ENCODE measurements at places on chromosomes 16 and 17.

DNA sequence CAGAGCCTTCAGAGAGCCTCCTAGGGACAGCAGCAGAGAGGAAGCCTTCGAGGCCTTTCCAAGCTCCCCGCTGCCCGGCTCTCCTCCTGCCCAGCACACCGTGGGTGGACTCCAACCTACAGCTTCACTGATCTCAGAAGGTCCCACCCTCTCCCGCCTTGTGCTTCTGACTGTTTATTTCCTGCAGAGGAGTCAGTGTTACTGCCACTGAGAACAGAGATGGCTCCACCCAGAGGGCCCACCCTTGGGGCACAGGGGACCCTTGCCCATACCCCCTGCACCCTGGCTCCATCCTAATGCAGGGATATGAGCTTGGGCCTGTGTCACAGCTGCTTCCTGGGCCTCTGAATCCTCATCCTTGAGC, 52.8 kb upstream of the TOB1 start:
- no peak for DNase-seq

DNA sequence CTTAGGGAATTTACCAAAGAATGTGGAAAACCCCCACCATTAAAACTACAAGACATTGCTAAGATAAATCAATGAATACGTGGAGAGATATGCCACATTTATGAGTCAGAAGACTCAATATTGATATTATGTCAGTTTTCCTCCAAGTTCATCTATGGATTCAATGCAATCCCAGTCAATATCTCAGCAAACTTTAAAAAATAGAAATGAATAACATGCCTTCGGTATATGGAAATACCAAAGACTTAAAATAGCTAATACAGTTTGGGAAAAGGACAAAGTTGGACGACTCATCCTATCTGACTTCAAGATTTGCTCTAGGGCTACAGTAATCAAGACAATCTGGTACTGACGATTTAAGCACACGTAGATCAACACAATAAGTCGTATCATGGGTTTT, 31.2 kb downstream of the PIK3R5 start:
- DNase-seq = no peak

DNA sequence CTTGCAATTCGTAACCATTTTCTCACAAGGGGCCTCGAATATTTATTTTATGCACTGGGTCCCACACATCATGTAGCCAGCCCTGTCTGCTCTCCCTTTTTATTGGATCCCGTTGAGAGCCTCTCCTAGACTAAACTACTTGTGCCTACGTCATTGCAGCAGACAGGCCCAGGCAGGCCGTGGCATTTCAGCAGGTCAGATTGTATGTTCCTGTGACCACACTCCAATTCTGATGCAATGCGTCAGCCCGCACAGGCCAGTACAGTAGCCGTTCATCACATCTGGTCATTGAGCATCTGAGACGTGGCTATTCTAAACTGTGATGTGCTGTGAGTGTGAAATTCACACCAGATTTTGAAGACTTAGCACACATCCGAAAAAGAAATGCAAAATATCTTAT, 42.2 kb downstream of the ABAT start:
- no peak for DNase-seq

GRCh38 chr17:83203073-83203471, 123.7 kb downstream of the METRNL start:
- peak; percentile 92 for DNase-seq

- no peak for DNase-seq
These were observed 14.5 kb upstream of the MTSS2 start for GRCh38 chr16:70700101-70701020.

DNA sequence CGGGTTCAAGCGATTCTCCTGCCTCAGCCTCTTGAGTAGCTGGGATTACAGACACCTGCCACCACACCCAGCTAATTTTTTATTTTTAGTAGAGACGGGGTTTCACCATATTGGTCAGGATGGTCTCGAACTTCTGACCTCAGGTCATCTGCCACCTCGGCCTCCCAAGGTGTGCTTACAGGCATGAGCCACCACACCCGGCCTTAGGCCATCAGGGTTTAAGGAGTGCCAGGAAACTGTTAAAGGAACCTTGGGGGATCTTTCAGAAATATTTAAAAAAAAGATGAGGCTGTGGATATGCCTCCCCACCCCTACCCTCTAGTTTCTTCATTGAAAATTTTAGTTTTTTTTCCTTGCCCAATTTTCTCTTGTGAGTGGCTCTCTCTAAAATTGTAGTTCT, 31.4 kb upstream of the UBE2G1 start:
- no peak for DNase-seq

DNA sequence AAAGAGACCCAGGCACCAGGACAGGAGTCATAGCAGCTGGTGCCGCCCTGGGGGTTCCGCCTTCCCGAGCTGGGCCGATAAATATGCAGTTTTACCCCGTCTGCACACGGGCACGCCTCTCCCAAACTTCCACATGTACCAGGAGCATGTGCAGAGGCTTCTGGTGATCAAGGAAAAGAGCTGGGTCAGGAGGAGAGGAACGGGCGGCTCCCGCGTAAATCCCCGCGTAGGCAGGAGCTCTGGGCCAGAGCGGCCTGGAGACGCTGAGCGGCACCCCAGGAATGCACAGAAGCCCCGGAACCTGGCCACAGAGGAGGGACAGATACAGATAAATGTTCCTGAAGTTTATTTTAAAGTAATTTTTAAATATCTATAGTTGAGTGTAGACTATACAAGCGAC, 46.6 kb upstream of the METRNL start:
- DNase-seq = no peak

- DNase-seq = no peak
These were observed 63.9 kb downstream of the GTF3C1 start for GRCh38 chr16:27485811-27486210.
